ENCODE measurements at places on chromosomes 3 and 15. TPM values are rescaled to one million over a fixed set of nuclear protein-coding genes. Genes with fewer than 3 reads are reported as not detected.

The ILDR1 gene
- not detected for total RNA-seq

The TMEM108 gene
- not detected for total RNA-seq

The OIP5 gene
- total RNA-seq: 13.3 TPM

The IGSF11 gene
- 5.6 TPM for total RNA-seq

The GXYLT2 gene
- 2.1 TPM for total RNA-seq

The POTEB3 gene
- not detected for total RNA-seq

The CHRM5 gene
- total RNA-seq: 0.06 TPM

The A4GNT gene
- not detected for total RNA-seq

The CLCN2 gene
- 5.9 TPM for total RNA-seq

The OR5K2 gene
- total RNA-seq: not detected

The UBA7 gene
- total RNA-seq: 0.72 TPM

The LCTL gene
- total RNA-seq: not detected

The DUOXA2 gene
- not detected for total RNA-seq

The C15orf62 gene
- not detected for total RNA-seq

Measured in A549 treated with GW870086 at 1 μM for 4 hours (cell line).